ENCODE measurements at places on chromosomes 13 and 19.

GRCh38 chr13:43815204-43815603, 28.4 kb upstream of the ENOX1 start:
- no peak for DNase-seq

- no peak for DNase-seq
These were observed 356.5 kb downstream of the NALCN start for GRCh38 chr13:101059793-101060192.

- no peak for DNase-seq
These were observed 66.7 kb downstream of the FOXO1 start for GRCh38 chr13:40599747-40600146.

GRCh38 chr19:50912727-50913716, 1.8 kb upstream of the KLK4 start:
- no peak for DNase-seq

DNA sequence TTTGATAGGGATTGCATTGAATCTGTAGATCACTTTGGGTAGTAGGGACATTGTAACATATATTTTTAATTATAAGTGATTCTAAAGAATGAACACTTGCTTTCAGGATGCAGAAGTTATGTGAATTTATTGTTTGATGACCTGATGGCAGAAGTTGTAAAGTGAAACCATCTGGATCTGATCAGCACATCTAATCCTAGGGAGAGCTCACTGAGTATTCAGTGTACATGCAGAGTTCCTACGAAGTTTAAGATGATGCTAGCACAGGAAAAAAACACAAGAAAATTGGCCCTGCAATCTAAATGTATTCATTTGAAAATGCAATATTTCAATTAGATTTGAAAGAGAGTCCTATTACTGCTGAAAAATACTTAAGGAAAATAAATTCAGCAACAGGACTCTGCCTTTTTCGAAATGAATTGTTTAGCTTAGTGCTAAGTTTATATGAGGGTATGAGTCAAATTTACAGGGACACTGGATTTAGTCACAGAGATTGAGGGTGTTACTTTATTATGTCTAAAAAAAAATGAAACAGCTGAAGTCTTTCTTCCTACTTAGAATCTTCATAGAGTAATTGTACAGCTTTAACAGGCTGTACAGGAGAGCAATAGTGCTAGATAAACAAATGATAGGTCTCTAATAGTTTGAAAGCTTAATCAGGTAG, 385.7 kb downstream of the DCT start:
- DNase-seq: no peak

DNA sequence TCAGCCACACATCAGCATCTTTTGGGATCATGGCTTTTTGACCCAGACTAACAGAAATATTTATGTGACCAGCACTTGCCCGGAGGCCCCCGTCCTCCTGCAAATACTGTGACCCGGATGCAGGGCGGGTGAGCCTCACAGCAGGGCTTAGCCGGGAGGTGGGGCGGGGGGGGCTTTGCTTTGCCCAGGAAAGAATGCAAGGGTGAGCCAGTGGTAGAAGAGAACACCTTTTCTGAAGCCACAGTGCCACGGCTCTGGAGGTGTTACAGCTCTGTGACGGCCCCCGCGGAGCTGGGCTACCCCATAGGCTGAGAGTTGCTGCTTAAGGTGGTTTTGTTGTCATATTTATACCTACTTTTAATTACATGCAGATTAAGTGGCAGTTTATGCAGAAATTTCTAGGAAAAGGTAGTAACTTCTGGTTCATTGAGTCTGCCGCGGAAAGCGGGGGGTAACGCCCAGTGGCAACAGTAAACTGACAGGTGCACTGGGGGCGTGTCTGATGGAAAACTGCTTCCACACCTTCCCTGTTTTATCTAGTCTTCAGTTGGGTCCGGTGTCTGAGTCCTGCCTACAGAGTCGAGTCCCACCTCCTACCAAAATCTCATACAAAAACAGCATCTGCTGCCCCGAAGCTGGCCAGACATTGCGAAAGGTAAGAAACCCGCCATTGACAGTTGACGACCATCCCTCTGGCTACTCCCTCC, 187.9 kb downstream of the TEX29 start:
- no peak for DNase-seq

DNA sequence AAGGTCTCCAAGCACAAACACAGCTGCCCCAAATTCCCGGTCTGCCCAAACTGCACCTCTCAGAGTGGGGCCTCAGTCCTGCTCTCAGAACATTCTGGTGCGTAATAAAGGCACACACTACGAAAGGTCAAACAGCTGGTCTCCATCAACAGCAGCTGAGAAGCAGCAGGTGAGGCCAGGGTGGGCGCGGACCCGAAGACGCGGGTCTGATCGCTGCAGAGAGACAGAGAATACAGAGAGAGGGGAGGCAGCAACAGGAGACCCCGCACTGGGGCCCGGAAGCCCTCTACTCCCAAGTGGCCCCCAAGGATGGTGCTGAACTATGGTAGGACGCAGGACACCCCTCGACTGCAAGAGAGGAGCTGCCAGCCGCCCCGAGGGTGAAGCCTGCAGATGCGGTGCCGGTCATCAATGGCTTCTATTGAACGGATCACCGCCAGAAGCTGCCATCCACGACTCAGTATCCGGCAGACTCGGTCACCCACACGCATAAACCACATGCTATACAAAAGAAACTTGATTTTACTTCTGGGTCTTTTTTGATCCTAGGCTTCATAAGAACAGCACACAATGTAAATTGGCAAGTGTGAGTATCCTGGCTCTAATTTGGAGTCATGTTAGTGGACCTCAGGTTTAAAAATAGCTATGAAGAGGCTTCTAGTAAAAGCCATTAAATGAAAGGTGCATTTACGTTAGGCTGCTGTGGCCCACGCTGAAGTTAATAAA, 33.4 kb downstream of the STK24 start:
- no peak for DNase-seq

DNA sequence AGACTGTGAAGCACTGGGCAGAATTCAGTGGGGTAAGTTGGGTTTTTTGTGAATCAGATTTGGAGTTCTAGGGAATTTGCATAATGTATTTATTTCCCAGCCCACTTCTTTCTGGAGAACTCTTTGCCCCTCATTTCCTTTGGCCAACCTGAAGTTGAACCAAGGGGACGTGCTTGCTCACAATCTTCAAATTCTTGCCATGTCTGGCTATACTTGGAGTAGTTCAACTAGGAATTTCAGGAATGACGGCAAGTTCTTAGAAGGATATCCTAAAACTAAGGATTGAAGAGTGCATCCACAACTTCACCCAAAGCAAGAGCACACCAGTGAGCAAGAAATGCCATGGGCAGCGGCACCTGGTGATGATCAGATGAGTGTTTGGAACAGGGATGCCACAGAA, 88.5 kb downstream of the TEX26 start:
- DNase-seq: no peak

DNA sequence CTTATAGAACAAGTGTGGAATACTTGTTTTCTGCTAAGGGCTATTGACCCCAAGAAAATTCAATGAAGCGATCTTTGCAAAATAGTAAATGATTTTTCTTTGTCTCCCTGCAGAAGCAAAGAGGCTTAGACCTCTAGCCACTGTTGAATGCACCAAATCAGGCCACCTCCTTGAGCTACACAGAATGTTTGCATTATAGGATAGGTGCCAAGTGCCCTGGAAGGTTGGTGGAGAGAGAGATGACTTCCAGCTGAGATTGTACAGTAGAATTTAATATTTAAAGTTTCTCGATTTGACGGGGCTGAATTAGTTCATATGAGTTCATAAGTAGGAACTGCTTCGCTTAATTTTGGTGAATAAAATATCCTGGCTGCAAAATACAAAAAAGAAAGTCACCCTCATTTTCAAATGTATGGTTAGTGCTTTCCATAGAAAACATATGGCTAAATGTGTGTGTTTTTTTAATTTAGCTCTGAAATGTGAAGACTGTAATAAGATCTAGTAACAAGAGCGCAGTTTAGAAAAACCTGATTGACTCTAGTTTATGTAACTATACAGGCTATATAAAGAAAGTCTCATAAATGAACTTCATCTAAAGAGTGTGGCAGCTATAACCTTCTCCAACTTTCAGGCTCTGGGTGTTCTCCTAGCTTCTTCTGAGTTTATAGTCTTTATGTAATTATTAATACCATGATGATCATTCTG, 41.6 kb downstream of the LRCH1 start:
- DNase-seq: no peak

GRCh38 chr13:41919741-41920487, 41.0 kb downstream of the VWA8 start:
- DNase-seq: no peak

DNA sequence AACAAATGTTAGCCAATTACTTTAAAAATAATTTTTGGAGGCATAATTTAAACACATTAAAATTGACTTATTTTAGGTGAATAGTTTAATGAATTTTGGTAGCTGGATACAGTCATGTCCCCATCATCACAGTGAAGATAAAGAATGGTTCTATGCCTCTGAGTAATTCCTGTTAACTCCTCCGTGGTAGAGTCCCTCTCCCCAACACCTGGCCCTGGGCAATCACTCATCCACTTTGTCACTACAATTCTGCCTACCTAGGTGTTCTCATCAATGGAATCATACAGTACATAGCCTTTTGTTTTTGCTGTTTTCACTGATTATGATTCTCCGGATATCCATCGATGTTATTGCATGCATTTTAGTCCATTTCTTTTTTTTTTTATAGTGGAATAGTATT, 55.6 kb downstream of the ING1 start:
- no peak for DNase-seq

DNA sequence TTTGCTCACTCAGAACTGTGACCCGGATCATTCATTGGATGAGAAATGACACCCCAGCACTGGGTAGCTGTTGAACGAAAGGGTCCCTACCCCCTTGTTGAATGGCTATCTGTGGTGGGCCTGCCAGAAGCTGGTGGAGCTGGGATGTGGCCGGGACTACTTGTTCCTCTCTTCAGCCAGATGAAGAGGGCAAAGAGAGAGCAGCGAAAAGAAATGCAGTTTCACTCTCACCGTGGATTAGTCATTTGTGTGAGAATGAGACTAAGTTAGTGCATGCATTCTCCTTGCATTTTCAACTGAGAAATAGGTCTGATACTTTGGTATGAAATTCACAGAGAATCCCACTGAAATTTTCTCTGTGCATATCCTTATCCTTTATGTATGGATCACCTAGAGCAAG, 553.1 kb downstream of the IRS2 start:
- DNase-seq: no peak
